Islet precursor cell (in vitro differentiated cells): ENCODE measurements at places on chromosomes 7 and 10.

DNA sequence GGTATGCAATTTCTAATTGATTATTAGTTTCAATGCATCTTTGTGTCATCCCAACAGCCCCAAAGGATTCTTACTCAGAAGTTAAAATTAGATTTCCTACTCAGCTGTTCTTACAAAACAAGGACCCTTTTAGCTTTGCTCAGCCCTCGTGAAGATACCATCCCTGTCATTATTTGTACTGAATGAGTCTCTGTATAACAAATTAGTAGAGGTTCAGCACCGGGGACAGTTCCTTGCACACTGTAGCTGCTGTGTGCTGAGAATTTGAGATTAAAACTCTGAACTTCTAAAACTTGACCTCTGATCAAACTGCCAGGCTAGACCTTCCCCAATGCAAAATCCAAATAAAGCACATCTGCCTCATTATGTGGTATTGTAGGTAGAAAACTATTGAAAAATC, 299.1 kb downstream of the LHFPL3 start:
- DNase-seq = peak; percentile 58

DNA sequence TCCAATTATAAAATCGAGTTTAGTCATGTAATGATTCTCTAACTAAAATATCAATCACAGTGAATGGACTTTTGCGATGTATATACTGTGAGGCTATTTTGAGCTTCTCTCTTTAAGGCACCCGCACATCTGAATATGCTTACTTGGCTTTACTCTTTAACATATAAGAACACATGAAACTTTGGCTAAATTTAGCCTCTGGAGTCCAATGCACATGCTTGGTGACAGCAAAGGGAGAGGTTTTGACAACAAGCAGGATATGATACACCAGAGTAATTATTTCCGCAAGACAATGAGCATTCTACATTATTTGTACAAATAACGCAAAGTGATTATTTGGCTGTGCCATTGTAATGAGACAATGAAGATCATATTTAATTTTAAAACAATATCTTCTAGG, 72.4 kb downstream of the ARID5B start:
- DNase-seq = no peak

- DNase-seq = no peak
These were observed 231.9 kb upstream of the HABP2 start for GRCh38 chr10:113320987-113321386.

GRCh38 chr10:124692100-124692446, 52.1 kb downstream of the FAM53B start:
- DNase-seq = no peak

DNA sequence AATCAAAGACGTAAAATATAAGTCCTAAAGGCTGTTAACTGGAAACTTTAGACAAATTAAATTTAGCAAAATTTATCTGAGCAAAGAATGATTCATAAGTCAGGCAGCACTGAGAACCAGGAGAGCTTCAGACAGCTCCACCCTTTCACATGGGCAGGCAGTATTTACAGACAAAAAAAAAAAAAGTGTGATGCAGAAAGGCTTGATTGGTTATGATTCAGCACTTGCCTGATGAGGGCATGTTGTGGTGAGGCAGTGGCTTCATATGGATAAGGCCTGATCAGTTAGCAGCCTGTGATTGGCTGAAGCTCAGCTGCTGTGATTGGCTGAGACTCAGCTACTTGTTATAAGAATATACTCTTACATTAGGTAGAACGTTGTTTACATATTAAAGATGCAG, 495.4 kb upstream of the POM121L12 start:
- no peak for DNase-seq

DNA sequence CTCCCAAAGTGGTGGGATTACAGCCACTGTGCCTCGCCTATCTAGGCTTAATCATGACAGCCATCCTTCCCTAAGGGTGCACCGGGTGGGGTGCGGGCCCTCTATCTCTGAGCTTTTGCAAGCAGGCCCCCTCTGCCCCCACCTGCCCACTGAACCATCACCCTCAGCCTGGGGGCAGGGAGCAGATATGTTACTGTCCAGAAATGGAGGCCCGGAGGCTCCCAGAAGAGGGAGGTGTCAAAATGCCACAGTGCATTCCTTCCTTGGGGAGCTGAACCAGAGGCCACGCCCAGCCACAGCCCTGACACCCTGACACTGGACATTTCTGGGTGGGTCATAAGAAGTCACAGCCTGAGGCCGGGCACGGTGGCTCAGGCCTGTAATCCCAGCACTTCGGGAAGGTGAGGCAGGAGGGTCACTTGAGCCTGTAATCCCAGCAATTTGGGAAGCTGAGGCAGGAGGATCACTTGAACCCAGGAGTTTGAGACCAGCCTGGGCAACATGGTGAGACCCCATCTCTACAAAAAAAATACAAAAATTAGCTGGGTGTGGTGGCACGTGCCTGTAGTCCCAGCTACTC, 129.8 kb upstream of the TNRC18 start:
- peak; percentile 87 for DNase-seq

GRCh38 chr7:83640731-83641537, 8.0 kb downstream of the SEMA3E start:
- no peak for DNase-seq

GRCh38 chr10:122303271-122304053, 32.4 kb downstream of the BTBD16 start:
- no peak for DNase-seq

DNA sequence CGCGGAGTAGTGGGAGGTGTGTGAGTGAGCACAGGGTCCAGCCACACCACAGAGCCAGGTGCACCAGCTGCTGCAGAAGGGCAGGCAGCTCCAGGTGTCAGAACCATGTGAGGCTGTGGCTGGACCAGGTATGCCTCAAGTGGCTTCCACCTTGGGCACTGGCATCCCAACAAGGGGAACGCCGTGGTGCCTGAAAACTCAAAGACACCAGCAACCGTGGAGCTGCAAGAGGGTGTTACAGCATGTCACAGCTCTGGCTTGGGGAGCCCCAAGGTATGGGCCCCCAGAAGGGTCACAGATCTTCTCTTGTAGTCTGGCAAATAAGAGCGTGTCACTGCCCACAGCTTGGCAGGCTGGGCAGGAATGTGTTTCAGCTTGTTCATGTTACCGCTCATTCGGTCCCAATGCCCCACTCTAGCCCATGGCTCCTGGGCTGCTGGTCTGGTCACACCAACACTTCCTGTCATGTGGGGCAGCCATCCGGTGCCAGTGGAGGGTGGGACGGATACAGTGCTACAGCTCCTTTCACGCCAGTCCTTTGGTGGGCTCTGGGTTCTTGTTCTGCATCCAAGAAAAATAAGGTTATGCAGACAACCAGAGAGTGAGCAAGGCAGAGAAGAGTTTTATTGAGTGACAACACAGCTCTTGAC, 29.8 kb downstream of the STRA8 start:
- DNase-seq = no peak

- DNase-seq = no peak
These were observed 40.4 kb upstream of the AGMO start for GRCh38 chr7:15602236-15602635.
